Memory B cell (primary cell): ENCODE measurements at places on chromosomes 5 and 9.
A peak's percentile ranks its signal among the peaks of the same experiment; 100 is the strongest.

DNA sequence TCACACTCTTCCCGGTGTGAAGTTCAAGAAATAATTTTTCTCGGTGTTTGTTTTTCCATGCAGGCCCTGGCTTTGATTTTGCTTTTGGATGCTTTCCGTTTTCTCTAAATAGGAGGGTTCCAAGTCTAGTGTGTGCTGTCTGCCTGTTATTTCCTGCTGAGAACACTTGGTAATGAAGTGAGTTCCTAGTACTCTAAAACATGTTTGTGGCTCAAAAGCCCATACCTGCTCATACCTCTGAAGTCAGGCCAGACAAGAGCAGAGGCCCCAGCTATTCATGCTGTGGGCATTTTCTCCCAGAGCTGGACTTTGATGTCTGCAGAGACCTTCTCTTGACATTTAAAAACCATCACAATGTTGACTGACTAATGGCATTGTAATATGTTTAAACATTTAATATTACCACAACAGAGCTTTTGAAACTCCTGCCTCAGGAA, 211.2 kb downstream of the GOLPH3 start:
- DNase-seq: no peak

DNA sequence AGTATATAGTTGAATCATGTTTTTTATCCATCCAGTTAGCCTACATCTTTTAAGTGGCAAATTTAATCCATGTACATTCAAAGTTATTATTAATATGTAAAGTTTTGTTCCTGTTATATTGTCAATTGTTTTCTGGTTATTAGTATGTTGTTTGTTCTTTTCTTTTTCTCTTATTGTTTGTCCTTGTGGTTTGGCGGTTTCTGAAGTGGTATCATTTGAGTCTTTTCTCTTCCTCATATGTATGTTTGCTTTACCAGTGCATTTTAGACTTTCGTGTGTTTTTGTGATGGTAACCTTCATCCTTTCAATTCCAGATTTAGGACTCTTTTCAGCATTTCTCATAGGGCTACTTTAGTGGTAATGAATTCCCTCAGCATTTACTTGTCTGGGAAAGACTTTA, 130.4 kb upstream of the RFX3 start:
- no peak for DNase-seq

GRCh38 chr5:1140171-1140817, 28.4 kb upstream of the SLC12A7 start:
- DNase-seq: peak; percentile 75

GRCh38 chr5:38555354-38556087, 925 bp downstream of the LIFR start:
- no peak for DNase-seq

DNA sequence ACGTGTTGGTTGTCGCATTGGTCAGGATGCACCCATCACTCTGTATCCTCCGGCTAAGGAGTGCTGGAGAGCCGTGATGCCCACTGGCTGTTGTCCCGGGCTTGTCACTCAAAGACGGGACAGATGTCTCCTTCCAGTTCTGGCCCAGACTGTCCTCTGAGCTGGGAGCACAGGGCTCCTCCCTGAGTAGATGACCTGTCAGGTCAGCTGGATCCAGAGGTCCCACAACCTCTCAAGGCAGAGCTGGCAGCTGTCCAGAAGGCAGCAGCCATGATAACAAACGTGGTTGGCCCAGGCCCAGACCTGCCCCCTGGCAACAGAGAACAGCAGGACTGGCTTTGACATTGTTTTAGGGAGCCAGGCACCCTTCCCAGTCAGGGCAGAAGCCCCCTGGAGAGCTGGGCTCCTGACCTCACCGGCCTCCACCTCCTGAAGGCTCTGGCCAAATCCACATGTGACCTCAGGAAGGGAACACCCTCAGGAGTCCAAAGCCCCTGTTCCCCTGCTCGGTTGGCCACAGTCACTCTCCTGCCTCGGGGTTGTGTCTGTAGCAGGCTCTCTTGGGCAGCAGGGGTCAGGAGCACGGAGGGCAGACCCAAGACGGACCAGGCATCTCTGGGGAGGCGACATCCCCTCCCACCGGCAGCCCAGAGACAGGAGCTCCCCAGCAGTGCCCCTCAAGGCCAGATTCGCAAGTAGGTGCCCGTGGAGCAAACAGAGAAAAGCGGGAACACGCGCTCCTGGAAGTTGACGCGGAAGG, 10.3 kb downstream of the TRIM7 start:
- no peak for DNase-seq

GRCh38 chr5:125152461-125153189, 406.2 kb upstream of the ZNF608 start:
- DNase-seq: no peak

DNA sequence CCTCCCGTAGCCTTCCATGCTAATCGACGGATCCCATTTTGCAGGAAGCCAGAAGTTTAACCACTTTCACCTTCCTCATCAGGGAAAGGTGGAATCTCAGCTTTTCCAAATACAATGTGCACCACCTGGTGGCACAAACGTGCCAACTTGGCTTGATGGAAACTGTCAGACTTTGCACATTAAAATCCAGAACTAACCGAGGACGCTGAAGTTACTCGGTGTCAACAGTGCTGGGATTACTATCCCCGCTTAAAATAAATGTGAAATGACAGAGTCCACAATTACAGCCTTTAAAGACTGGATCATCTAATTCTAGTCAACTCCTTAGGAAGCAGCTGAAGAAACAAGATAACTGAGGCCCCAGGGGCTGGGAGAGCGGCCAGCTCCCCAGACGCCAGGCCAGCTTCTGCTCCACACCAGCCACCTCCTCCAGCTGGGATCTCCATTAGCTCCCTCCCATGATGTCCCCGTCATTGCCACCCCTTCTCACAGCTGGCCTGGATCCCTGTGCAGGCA, 50.1 kb upstream of the RETREG1 start:
- no peak for DNase-seq

GRCh38 chr5:74164725-74165235, 475.7 kb downstream of the ENC1 start:
- DNase-seq: no peak

DNA sequence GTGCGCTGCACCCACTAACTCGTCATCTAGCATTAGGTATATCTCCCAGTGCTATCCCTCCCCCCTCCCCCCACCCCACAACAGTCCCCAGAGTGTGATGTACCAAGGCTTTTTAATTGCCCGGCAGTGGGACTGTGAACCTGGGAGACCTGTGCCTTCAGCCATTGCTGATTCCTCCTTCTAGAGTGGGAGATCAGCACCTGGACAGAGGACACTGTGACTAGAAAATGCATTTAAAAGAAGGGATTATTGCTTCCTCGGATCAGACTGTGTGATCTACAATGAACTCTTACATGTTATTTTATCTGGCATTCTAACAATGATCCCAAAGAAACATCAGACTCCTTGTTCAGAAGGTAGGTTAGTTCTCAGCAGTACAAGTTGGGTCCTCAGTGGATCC, 25.9 kb downstream of the CTSL start:
- DNase-seq: no peak

DNA sequence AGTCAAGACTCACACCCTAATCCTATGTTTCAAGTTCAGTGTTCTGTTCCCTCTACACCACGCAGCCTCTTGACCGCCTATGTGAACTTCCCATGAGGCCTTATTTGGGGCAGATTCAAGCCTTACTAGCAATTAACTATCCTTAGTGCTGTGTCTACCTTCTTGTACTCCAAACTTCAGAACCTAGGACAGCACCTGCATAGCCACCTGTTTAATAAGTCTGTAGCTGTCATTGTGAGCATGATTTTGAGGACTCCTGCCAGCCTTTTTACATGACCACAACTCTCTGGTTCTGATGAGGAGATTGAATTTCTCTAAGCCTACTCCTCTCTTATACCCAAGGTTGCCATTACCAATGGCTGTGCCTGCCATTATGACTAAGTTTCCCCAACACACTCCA, 50.8 kb upstream of the PCSK1 start:
- no peak for DNase-seq

GRCh38 chr9:16868701-16869100, 1.8 kb downstream of the BNC2 start:
- DNase-seq: no peak

DNA sequence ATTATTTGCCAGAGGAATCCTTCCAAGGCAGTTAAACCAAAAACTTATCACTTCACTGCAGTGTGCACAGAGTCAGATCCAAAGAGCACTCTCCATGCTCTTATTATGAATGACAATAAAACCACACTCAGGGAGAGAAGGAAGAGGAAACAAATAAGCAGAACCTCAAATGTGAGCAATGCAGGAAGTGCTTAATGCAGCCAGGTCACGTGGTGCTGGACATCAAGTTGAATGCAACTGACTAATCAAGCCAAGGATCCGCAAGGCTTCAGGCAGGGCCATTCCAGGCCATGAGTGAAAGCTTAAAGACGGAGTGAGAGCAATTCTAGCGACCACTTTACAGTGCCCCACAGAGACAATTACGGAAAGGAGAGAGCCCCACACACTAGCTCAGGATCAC, 230.4 kb upstream of the PUM3 start:
- DNase-seq: no peak

- DNase-seq: no peak
Measured at GRCh38 chr9:98214811-98215210, 22.4 kb upstream of the CORO2A start.

DNA sequence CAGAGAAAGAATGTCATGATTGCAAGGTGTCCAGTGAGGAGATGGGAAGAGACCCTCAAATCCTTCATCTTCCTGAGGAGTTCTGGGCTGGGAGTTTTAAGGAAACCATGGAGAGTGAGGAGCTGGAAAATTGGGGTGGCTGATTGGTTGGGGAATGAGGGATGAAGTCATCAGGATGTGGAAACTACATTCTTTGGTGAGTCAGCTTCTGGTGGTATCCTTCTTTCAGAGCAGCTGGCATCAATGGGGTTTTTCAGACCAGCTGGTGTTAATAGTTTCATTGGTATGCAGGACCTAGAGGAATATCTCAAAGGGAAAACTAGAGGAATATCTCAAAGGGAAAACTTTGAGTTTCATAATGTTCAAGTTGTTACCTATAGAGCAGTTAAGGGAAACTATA, 45.2 kb downstream of the RNF180 start:
- DNase-seq: no peak

DNA sequence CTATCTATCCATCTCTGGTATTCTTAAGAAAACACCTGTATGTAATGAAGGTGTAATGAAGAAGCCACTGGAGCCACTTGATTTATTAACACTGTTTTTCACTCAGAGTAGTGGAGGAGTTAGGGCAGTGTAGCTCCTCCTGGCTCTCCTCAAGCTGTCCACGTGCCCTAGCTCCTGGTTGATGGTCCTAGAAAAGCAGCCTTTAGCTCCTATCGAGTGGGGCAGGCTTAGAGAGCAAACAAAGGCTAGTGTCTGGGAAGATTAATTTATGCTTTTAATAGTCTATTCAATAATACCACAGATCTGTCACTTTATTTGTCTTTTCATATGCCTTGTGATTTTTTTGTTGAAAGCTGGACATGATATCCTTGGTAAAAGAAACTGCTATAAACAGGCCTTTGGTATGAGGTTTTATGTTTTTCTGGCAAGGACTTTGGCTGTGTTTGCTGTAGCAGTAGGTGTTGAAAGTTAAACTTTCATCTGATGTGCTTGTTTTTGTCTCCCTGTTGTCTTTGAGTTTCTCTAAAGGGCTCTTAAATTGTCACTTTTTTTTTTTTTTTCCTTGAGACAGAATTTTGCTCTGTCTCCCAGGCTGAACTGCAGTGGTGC, 141.1 kb downstream of the GCNT1 start:
- DNase-seq: no peak

- DNase-seq: no peak
Measured at GRCh38 chr5:132807163-132807838, 5.8 kb upstream of the SOWAHA start.

DNA sequence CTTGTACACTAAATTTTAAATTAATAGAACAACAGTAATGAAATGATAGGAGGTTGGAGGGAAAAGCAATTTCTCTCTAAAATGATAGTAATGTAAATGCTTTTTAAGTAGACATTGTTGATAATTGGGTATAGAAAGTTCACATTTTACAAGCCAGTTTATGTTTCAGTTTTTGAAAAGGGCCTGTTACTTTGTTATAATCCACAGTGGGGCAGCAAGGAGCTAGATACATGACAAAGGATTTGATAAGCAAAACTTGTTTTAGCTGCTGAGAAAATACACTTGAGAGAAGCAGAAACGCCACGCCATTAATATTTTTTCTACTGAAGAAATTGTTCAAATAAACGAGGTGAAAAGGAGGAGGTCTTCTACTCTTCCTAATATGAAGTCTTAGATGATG, 30.2 kb downstream of the SREK1 start:
- DNase-seq: no peak

GRCh38 chr5:28249771-28250415, 1211.5 kb upstream of the CDH9 start:
- no peak for DNase-seq

DNA sequence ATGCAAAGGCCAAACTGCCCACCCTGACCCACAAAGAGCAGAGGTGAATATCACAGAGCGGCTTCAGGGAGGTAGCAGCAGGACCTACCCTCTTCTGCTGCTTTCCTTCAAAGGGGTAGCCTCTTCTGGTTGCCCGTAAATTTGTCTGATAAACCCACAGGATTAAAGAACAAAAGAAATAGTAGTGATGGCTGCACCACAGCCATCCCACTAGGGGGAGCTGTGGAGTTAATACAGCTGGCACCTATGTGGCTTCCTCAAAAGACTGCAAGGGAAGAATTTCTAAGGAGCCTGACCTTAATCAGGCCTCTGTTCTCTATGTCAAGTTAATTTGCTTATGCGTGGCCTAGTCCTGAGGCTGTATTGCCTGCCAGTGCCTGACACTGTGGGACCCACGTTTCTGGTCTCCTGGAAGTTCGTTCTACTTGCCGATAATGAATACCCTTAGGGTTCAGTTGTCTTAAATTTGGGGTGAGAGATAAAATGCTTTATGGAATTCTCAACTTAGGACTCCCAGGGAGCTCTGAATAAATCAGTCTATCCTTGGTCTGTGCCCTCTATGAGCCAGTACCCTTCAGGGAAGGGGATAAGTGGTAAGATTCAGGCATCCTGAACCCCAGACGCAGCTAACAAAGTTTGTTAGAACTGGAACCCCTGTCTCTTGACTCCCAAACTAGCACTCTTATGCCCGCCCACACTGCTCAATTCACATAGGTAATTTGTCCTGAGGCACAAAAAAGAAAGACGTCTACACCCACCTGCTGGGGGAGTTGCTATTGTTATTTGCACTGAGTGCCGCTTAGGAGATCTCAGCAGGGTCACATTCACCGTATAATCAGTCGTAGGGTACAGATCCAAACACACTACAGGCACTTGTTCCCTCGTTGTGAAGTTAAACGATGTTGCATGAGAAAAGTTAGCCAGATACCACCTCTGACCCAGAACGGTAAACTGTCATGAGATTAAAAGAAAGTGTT, 77.1 kb downstream of the SUSD1 start:
- DNase-seq: peak; percentile 80

- DNase-seq: no peak
Measured at GRCh38 chr5:134994560-134995156, 27.0 kb downstream of the CATSPER3 start.

DNA sequence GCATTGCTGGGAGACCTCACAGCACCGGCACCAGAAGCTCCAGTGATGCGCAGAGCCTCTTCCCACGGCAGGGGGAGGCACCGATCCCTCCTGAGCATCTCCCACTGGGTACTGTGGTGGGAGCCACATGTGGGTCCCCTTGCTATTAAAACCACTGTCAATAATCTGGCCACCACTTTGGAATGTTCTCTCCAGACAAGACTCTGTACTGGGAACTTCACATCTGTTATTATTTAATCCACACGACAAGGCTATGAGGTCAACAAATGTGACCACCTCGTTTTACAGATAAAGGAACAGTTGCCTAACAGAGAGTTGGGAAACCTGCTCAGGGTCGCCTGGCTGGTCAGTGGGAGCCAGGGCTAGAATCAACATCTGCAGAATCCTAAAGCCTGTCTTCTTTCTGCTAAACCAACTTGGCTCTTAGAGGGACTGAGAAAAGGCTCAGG, 72.7 kb downstream of the EPB41L4B start:
- no peak for DNase-seq

- no peak for DNase-seq
Measured at GRCh38 chr5:67353500-67354450, 157.2 kb upstream of the CD180 start.
